Lung (tissue), 17 donors: ENCODE measurements at places on chromosomes 3 and 15.

DNA sequence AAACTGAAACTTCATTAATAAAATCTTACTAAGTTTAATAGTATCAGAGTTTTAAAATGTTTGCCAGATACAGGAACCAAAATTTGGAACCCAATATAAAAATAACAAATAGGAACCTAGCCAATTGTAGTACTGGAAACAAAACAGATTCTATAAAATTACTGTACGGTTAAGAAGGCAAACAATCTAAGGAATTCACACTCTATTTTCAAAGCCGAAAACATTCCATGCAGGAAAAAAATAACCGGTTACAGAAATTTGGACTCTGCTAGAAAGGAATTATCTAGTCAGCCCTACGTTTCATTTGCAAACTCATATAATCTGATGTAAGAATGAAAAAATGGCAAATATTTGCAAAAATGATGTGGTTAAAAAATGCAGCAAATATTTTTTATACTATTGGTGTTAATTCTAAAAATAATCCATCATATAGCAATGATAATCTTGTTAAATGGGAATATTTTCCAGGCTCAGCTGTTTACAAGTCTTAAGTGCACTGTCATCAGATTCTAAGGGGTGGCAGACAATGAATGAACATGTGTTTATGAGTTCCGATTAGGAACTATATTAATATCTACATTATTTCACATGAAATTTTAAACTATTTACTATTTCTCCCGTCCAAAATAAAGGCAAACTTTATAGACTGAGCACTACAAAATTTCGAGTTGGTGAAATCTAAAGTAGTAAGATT lies 58.1 kb downstream of the DCBLD2 start:
- DNase-seq = no peak

DNA sequence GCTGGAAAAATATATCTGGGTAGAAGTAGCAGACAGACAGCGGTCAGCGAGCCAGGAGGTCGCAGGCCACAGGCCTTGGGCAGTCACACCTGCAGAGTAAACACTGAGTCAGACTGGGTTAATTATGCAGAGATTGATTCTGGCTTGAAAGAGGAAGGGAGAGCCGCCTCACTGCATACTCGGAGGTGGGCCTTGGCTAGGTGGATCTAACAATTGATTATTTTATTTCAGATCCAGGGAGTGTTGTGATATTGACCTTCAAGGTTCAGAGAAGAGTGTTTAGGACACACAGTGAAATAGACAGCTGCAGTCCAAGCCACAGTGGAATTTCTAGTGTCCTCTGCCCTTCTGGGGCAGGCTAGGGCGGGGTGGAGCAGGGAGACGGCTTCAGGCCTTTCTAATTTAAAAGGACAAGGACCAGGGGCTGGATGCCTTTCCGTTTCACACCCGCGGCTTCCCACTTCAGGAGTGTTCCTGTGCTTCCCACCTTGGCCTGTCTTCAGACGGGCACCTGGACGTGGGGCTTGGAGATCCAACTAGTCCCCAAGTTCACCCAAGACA lies 237.3 kb downstream of the XXYLT1 start:
- DNase-seq = no peak

- DNase-seq = peak; percentile 98
Observed at GRCh38 chr3:36893137-36893557, 51.7 kb downstream of the TRANK1 start.

DNA sequence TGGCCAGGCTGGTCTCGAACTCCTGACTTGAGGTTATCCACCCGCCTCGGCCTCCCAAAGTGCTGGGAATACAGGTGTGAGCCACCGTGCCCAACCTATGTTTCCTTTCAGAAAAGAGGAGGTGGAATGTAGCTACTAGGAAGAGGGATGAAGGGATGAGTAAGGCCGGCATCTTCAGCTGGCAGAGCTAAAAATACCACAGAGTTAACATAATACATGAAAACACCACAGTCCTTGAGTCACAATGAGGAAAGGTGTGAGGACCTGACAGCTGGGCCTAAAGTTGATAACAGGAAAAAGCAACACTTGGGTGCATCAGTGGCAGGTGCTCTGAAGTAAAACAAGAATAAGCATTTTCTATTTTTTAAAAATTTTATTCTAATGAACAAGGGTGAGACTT lies 392.2 kb downstream of the DIPK2A start:
- no peak for DNase-seq

GRCh38 chr15:64456634-64457108 lies 3.7 kb upstream of the ZNF609 start:
- DNase-seq = no peak

DNA sequence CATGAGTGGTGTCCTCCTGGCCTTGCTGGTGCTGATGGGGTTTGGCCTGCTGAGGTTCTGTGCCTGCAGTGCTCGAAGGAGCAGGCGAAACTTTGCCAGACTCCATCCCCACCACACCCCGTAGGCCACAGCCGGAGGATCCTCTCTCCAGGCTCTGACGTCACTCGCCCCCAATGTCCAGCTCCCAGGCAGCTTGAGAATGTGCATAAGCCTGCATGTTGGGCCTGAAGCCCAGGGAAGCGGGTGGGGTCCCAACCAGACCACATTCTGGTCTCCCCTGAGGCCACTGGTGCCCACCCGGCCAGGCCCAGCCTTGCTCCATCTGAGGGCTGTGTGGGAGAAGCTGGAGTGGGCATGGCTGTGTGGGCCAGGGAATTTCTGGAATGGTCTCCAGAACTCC lies 109.8 kb downstream of the ASB7 start:
- peak; percentile 31 for DNase-seq

- no peak for DNase-seq
Observed at GRCh38 chr15:64651601-64652191, 123.7 kb downstream of the RBPMS2 start.

- DNase-seq = peak; percentile 96
Observed at GRCh38 chr3:132317229-132317948, at the start of gene ACP3. ACP3 (plus strand) TSS chr3:132317407; CDS start chr3:132317457, 50 bp downstream.

GRCh38 chr3:64244011-64244942 lies 19.0 kb upstream of the PRICKLE2 start:
- DNase-seq = no peak

- DNase-seq = no peak
Observed at GRCh38 chr3:52824037-52824436, 6.4 kb downstream of the ITIH4 start.

- DNase-seq = peak; percentile 76
Observed at GRCh38 chr15:101451266-101451799, 38.2 kb downstream of the PCSK6 start.

DNA sequence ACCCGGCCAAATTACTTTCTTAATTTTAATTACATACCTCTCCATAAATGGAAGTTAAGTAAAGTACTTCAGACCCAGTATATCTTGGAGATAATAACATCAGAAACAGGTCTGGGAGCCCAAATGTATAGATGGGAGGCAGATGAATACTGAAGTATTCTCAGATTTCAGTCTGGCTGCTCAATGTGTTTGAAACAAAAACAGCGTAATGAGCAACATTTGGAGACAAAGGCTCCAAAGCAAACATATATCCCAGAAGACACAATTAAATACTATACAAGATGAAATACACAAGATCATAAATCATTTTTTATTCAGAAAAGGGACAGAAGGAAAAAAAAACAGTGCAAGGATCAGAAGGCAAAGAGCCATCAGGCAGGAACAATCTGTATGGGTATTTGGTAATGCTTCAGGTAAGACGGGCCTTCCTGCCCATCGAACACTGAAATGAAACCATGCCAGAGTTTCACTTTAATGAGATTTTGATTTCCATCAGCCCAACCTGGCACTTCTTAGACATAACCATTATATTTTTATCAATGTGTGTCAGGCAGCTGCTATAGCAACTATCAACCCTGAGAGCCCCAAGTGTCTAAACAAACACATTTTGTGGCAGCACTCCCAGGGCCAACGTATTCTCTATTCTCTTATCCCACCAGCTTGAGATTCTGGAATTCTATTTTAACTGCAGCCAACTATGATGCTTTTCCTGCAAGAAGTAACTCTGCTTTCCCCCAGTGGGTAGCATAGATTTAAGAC lies 210.8 kb downstream of the STT3B start:
- peak; percentile 66 for DNase-seq

DNA sequence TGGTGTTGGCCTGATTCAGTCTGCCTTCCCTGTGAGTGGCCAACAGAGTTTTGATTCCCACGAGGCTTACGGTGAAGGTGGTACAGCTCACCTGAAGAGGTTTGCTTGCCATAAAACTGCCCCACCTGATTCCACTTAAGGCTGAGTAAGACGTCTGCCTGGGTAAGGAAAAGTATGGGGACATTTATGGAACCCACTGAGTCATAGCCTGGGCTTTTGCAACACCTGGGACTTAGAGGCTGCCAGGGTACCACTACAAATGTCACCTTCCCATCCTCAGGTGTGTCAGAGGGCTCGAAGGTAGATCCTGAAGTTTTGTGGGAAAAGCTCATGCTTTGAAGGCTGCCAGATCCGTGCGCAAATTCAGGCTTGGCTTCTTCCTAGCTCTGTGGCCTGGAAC lies 56.9 kb upstream of the SLCO2A1 start:
- DNase-seq = no peak

GRCh38 chr15:48653913-48654670 lies 8.6 kb upstream of the FBN1 start:
- DNase-seq = no peak

DNA sequence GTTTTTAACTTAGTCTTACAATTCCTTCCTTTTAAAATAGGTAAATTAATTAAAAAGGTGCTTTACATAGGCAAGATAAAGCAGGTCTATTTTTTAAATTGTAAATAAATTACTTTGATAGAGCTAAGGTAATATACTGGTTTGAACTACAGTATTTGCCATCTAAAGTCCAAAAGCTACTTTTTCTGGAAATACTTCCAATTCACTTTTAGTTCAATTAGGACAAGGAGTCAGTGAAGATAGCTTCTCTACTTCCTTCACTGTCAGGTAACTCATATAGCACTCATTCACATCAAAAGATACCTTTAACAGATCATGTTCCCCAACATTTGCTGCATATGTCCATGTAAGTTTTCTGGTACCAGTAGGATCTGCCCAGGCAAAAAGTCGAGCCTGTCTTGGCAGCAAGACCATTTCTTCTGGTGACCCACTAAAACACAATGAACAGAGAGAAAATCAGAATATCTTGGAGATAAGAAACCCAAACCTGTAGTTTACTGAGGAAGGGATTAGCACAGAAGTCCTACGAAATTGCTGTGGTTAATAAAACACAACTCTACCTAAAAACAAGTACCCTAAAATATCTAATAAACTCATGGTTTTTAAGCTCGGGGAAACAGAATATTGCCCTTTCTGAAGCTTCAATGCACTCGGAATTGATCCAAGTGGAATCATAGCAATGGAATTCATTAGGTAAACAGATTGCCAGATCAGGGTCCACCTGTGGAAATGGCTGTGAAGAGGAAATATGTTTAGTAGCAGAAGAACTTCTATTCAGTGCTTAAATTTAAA lies 153.1 kb downstream of the VPS13C start:
- DNase-seq = no peak

DNA sequence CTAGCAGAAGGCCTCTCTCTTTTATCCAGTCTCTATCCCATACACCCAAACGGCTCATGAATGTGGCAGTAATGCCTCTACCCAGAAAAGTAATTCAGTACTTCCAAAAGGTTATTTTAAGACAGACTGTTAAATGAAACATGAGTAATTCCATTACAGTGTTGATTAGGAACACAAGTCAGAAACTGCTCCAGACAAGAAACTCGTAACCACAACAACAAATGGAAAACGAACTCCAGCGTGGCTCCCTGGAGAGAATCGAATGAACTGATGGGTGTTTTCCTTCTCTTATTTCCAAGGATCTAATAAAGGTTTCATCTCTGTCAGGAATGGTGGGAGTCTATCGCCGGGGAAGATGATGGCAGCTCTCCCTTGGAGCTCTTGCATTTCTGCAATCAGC lies 228.4 kb downstream of the MAGI1 start:
- DNase-seq = no peak

- no peak for DNase-seq
Observed at GRCh38 chr3:108031895-108032294, 58.9 kb downstream of the CD47 start.

DNA sequence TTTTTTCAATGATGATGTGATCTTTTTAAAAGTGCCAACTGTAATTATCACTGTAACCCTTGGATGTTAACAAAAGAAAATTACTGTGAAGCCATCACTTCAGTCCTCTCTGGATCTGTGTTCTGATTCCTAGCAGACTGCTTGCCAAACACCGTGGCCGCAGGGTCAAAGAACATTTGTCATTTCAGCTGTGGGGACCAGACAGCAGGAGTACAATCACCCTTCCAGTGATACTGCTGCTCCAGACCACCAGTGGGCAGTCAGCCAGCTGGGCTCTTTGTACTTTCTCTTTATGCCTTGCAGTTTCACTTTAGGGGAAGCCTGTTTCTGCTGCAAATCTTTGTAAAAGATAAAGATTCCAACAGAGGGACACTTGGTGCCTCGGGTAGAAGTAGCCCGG lies 770.0 kb downstream of the GRM7 start:
- DNase-seq = peak; percentile 86

DNA sequence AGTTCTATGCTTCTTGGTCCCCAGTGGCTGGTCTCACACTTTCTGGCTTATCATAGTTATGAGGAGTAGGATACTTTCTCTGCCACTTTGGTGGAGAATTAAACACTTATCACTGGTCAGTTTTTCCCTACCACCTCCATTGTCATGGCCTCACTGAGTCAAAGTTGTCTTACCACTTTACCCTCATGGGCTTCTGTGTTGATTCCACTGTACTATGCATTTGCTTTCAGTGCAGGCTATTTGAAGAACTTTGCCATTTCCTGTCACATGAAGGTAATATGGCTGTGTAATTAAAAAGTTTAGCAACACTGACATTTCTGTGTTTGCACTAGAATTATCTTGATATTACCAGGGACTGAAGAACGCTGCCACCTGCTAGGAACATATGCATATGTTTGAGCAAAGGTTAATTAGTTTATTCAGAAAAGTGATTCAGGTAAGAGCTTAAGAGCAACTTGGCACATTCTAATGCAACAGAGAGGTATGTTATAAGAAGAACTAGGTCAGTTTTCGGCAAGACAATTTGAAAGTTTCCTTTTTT lies 377.3 kb downstream of the PDCD6IP start:
- no peak for DNase-seq

GRCh38 chr3:30639937-30640336 lies 33.5 kb downstream of the TGFBR2 start:
- DNase-seq = no peak

DNA sequence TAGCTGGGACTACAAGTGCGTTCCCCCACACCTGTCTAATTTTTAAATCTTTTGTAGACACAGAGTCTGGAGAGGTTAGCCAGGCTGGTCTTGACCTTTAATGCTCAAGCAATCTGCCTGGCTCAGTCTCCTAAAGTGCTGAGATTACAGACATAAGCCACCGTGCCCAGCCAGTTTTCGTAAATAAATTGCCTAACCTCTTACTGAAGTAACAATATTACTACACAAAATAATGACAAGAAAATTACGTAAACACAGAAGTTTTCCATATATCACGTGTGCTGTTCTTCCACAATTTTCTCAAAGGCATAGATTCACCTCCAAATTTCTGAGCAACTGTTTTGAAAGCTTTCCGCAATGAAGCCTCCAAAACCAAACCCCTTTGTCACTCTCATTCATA lies 58.1 kb upstream of the PROK2 start:
- DNase-seq = no peak

DNA sequence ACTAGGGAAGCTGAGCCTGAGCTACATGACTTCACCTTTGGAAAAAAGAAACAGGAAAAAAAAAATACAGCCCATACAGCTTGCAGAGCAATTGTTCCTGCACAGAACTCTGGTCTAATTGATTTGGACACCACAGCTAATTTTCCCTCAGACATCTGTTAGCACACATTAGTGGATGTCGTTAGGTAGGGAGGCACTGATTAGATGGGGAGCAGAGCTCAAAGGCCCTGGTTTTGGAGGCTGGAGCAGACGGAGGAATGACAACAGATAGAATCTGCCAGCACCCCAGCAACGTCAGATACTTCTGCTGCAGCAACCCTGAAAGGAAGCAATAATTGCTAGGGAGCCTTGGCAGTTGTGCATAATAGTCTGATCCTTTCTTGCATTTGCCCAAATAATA lies 398.9 kb downstream of the LSAMP start:
- DNase-seq = no peak
